ENCODE measurements at places on chromosomes 4 and X. TPM values are rescaled to one million over a fixed set of nuclear protein-coding genes. Genes with fewer than 3 reads are reported as not detected.

- DNase-seq, result no peak
Measured at GRCh38 chr4:9926586-9926985, 94.7 kb downstream of the SLC2A9 start.

- DNase-seq, result no peak
Measured at GRCh38 chrX:45614853-45615252, 414.2 kb upstream of the DIPK2B start.

DNA sequence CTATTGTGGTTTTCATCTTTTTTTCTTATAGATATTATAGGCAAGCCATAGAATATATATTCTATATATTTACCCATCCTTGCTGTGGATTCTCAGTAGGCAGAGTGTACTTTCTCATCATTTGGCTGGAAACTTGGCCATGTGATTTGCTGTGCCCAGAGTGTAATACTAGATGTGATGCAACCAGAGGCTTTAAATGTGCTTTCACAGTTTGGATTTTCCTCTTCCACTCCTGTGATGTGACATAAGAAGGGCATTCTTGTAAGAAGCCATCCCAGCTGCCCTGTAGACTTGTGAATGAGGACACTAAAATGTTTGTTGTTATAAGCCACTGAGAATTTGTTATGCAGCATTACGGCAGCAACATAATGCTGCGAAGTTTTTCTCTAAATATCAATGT lies 10.4 kb upstream of the HPGDS start:
- no peak for DNase-seq

DNA sequence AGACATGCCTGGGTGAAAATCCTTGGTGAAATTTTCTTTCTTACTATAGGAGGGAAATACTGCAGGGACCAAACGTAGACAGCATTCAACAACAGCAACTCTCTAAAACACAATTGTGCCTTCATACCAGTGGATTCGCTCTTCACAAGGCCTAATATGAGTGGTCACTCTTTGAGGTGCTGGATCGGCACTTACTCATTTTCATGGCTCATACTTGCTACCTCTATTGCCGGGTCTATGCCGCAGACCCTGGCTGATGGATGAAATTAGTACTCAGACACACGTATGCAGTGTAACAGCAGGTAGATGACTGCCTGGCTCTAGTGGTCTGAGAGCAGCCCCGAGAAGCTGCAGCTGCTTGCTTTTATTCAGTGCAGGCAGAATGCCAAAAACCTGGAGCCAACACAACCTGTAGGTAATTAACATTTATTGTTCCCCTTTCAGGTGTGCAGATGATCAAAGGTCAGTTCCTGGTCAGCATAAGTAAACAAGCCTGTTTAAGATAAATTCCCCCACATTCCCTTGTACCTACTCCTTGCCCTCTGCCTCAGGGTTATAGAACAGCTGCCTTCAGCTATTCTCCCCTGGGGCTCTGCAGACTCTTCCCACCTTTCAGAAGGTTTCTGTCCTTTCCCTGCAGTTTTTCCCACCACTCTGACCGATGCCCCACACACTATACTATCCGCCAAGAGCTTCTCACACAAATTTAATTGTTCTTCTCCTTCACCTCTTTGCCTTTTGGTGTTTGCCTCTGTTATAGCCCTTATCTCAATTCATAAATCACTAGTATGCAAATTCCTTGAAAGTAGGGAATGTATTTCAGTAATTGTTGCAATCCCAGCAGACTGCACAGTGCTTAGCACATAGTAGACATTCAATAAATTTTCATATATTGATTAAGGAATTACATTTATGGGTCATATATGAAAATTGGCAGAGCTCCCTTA lies 210.0 kb downstream of the SPANXN3 start:
- DNase-seq, result no peak

GRCh38 chr4:113958766-113959538 lies 20.5 kb downstream of the ARSJ start:
- DNase-seq, result peak; percentile 95

- DNase-seq, result no peak
Measured at GRCh38 chr4:27007507-27007906, 146.9 kb downstream of the STIM2 start.

GRCh38 chr4:85152480-85152879 lies 186.0 kb upstream of the WDFY3 start:
- DNase-seq, result no peak

DNA sequence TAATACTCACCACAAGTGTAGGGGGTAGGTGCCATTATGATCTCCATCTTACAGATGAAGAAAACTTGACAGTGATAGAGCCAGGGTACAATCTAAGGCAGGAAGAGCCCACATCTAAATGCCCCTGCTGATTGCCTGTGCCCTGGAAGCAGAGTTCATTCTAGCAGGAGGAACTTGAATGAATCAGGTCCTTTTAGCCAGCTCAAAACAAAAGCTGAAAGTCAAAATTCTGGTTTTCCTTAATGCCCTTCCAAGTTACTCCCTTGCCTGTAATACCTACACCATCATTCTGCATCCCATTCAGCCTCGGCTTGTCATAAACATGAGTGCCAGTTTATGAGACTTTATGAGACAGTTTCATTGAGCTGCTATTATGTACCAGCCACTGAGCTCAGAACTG lies 89.6 kb downstream of the SCD5 start:
- no peak for DNase-seq

- no peak for DNase-seq
Measured at GRCh38 chr4:151231915-151232595, 44.9 kb upstream of the PRSS48 start.

TLR10 gene
- not detected for total RNA-seq

SH2D1A gene
- total RNA-seq, result not detected
